ENCODE measurements at places on chromosomes 1 and 21.

DNA sequence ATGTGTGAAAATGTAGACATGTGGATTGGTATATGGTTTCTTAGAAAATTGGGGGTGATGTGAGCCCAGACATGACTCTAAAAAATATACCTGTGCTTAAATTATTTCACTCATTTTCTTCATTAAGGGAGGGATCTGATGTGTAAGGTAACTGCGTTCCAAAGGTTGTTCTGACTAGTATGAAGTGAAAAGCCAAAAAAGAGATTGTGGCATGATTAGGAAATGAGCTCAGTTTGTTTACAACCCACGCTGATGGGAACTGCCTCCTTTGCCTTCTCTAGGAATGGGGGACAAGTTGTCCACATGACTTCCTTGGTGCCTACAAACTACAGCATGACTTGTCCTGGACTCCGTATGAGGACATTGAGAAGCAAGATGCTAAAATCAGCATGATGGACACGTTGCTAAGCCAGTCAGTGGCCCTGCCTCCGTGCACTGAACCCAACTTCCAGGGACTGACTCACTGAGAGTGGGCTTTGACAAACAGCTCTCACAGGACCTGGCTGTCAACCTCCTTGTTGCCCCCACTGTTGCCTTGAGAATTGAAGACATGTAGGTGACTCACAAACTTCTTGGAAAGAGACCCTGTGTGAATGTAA is 8.0 kb downstream of the C1orf50 start:
- DNase-seq = no peak

- no peak for DNase-seq
Measured at GRCh38 chr21:44761011-44761729, 40.5 kb downstream of the UBE2G2 start.

DNA sequence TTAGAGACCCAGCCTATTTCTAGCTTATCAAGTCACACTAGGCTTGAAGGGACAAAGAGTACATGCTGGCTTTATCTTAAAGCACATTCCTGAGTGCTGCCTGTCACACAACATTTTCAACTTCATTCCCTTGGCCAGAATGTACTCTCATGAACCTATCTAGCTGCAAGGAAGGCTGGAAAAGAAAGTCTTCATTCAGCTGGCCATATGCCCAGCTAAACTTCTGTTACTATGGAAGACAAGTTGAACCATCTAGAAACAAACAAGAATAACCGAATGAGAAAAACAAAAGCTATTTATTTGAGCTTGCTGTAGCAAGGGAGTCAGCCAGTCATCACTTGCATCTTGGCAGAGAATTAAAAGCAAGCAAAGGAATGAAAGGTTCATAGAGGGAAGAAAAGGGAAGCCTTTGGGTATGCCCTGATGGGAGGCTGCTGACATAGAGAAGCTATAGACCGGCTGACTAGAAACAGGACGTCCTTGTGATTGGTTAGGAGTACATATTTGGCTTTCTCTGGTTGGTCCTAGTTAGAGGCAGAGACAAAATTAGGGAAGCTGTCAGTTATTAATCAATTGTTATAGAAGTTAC is 108.4 kb downstream of the NEK7 start:
- no peak for DNase-seq

DNA sequence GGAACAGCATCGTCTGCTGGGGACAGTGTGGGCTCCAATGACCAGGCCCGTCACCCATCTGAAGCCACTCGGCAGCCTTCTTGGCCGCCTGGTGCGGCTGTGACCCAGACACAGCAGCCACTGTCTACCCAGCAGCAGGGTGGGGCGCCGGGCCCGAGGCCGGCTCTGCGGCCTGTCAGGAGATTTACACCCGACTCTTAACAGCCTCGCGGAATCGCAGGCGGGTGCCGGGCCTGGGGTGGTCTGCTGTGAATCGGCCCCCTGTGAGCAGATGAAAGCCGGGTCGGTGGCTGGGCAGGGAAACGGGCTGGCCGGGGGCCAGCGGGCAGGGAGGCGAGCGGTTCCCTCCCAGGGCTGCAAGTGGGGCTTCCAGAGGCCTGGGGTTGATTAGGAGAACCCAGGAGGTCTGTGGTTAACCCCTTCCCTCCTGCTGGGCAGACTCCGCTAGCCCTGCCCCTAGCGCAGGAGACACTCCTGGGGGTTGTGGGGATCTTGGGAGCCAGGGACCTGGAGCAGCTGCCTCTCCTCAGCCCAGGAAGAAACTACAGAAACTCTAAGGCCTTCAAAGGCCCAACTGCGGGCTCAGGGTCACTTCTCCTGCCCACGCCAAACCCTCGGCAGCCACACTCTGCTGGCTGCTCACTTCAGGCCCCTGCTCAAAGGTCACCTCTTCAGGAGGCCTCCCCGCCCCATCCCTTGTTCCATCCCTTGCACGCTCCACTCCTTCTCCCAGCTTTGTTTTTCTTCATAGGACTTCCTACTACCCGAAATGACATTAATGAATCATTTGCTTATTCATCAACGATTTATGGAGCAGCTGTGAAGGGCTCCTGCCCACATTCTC is 15.6 kb downstream of the RUNX3 start:
- DNase-seq = peak; percentile 20

DNA sequence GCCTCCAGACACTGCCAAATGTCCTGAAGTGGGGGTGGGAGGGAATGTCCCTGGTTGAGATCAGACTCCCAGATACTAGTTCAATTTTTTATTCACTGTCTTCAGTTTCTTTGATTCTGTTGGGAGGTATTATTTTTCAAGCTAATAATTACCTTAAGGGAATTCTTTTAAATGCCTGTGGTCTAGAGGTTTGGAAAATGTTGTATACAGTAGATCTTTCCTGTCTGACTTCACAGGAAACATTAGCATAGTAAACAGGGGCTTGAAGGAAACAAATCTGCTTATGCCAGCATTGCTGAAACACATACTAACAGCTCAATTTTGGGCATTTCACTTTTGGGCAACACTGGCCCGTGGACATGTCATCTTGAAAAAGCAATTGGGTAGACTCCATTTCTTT is 84.3 kb upstream of the HP1BP3 start:
- no peak for DNase-seq

Measured in C1 segment of cervical spinal cord (tissue), 14 donors.